ENCODE measurements at places on chromosomes 11 and 22.

DNA sequence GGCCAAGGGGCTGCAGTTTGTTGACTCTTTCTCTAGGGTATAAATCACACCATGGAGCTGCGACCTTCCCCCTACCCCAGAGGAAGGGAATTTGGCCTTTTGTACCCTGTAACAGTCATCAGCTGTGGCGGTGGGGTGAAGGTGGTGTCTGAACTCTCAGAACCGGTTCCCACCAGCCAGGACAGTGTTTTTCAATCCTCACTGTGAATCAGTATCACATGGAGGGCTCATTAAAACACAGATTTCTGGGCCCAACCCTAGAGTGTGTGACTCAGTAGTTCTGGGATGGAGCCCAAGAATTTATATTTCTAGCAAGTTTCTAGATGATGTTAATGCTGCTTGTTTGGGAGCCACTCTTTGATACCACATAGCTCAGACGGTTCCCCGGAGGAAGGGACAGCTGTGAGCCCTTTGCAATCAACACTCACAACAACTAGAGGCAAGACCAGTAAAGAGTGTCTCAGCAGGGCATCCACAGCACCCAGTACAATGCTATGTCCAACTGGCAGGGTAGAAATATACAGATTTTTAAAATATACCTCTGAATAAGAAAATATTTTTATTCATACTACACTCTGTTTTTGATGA is 43.9 kb upstream of the FAT3 start:
- DNase-seq, result no peak

DNA sequence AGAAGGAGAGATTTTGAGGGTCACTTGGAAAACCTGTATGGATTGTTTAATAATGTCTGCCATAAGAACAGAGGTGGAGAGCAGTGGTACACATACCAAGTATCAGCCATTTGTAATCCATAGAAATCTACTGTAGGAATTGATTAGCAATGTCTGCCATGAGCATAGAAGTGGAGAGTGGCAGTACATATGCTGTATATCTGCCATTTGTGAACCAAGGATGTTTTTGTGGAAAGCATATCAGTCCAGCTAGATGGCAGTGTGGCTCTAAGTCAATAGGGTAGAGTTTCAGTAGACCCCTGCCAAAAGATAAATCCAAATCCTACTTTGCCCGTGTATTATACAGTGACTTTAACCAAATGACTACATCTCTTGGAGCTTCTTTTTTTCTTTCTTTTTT is 82.9 kb upstream of the SEZ6L start:
- no peak for DNase-seq

GRCh38 chr11:3816673-3817072 is 8.3 kb downstream of the PGAP2 start:
- DNase-seq, result no peak

DNA sequence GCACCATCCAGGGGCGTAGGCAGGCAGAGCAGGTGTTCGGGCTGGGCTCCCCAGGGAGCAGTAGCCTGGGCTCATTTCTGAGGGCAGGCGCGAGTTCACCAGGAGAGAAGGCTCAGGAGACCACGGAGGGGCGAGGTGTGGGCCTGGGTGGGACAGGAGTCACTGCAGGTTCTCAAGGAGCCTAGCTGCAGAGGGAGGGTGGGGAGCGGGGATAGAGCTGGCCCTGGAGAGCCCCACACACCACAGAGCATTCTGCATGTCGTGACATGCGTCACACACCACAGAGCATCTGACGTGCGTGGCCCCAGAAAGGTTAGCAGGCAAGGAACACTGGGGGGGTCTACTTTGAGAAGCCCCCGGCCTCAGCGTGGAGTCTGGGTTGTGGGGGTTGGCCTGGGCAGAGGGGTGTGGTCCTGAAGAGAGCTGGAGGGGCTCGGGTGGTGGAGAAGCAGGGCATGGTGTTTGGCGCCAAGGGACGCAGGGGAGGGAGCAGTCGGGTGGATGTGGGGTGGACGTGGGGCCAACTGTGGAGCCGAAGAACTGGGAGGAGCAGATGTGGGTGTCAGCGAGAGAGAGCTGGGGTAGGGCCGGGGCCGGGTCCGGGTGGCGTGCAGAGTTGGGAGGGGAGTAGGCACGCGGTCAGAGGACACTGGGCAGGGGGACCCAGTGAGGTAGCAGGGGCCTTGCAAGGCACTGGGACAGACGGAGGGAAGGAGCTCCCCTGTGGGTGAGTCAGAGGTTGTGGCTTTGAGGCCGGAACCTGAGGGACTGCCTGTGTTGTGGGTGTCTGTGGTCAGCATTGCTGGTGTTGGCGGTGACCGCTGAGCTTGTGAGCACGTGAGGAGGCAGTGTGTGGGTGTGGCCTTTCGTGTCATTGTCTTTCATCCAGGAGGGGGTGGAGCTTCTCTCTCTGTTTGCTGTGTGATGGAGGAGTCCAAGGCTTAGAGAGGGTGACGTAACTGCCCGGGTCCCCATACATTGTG is 25.5 kb downstream of the CTTN start:
- DNase-seq, result no peak

GRCh38 chr11:88277349-88277915 is 60.1 kb downstream of the CTSC start:
- no peak for DNase-seq

DNA sequence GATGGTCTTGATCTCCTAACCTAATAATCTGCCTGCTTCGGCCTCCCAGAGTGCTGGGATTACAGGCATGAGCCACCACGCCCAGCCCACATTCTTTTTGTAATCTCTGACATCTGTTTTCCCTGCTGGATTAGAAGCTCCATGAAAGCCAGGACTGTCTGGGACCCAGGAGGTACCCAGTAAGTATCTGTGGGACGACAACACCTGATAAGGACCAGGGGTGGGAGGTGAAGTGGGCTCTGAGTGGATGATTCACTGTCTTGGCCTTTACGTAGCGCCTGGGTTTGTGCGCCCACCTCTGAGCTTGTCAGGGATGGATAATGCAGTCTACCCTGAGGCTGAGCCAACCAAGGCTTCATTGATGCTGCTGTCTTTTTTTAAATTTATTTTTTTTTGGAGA is 118.8 kb downstream of the ABTB2 start:
- DNase-seq, result no peak

GRCh38 chr22:19797086-19798002 is 36.8 kb downstream of the TBX1 start:
- DNase-seq, result no peak

GRCh38 chr11:42528911-42529310 is 782.9 kb upstream of the API5 start:
- DNase-seq, result no peak

- DNase-seq, result no peak
Measured at GRCh38 chr11:31117038-31117437, 252.5 kb downstream of the DCDC1 start.

GRCh38 chr11:126748793-126749192 is 251.8 kb downstream of the KIRREL3 start:
- no peak for DNase-seq

GRCh38 chr11:113147249-113147648 is 167.1 kb upstream of the TTC12 start:
- no peak for DNase-seq

DNA sequence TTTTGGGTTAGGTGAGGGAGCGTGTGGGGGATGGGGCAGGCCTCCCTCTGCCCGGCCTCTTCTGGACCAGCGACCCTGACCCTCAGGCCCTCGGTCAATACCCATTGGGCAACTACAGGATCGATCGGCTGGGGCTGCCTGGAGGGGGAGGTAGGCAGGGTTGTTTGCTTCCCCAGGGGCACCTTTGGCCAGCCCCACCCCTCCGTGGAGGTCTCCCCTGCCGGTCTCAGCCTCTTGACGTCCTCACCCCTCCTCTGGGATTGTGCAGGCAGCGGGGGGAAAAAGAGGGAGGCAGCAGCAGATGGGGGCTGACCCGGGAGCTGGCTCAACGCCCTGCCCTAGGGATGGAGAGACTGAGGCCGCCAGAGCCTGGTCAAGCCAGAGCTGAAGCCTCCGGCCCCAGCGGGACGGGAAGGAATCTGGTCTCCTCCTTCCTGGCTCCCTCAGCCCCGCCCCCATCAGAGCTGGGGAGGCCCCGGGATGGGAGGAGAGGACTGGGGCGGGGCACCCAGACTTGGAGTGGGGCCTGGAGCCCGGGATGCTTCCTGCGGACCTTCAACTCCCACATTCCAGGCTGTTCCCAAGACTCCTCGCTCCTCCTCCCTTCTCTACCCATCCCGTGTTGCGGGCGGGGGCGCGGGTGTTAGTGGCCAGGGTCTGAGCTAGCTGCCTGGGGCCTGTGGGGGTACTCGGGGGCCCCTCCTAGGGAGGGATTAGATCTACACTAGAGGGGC is 14.4 kb upstream of the CDC42EP1 start:
- no peak for DNase-seq

DNA sequence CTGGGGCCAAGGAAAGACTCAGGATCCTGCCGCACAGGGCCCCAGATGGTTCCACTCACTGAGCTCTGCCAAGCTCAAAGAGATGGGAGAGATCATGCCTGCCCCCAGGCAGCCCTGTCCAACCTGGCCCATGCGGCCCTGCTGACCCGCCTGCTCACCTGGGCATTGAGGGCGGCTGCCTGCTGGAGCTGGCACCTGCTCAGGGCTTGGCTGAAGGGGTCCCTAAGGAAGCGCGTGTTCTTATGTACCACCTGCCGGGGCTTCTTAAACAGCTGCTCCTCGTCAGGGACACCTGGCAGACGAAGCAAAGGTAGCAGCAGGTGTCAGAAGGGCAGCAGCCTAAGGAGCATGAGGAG is 5.5 kb downstream of the ESS2 start:
- DNase-seq, result no peak

DNA sequence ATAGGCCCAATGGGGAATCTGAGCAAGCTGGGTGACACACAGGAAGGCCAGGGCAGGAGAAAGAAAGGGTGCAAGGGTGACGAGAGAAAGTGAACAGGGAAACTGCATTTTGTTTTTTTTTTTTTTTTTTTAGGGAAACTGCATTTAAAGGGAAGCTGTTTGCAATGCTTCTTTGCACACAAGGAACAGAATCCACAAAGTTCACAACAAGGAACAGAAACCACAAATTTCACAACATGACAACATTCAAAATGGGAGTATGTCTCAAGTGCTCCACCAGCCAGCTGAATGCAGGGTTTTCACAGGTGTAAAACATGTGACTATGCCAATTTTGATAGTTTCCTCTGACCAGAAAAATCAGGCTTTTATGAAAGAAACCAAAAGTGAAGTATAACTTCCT is 6.8 kb upstream of the PLAAT3 start:
- DNase-seq, result no peak

DNA sequence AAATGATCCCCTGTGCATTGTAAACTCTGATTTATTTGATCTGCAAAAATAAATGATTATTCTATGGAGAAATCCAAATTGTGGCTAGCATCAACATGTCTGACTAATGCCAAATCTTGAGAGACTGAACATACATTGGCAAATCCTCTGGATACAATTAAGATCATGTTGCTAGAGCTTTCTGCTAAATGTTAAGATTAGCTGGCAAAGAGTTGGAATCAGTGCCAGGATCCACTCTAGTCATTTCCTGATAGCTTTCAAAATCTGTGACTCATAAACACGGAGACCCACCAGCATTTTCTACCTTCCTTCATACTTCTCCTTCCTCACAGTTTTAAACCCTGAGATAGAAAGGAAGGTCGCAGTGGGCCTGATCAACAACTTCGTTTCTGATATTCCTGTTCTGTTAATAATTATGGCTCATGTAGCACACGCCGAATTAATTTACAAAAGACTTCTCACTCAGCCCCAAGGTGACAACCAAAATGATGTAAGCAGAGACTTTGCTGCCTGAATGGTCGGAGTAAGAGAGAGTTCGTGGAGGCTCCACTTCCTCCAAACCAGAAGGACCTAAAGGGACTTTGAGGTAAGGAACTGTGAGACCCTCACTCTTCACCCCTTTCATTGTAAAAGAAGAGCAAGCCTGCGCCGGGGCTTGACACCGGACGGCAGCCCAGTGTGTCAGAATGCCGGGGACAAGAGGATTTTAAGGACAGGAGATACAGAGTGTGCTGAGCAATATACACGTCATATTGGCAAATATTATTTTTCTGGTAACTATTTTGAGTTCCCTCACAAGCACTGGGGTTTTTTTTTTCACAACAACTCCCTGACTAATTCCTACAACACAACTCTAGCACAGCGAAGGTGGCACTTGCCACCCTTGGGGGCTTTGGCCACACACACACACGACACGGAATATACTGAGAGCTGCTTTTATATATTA is 42.0 kb downstream of the SERPINH1 start:
- no peak for DNase-seq

- no peak for DNase-seq
Measured at GRCh38 chr11:116126562-116126961, 622.3 kb upstream of the CADM1 start.

- no peak for DNase-seq
Measured at GRCh38 chr11:27694992-27695391, 5.3 kb downstream of the BDNF start.

DNA sequence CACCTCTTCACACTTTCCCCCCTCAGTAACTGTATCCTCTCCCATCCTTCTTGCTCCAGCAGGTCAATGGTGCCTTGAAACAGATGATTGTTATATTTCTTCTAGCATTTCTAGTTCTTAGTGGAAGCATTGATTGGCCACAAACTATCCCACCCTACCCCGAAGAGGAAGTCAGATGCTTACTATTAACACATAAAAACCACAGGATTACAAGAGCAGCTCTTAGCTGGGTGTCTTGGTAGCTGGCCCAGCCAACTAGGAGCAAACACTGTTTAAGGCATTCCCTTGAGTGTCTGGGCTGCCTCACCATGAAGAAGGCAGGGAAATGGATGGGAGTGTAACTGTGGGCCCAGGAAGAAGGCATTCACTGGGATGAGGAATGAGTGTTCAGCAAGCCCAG is 176.6 kb downstream of the GRIK4 start:
- no peak for DNase-seq

DNA sequence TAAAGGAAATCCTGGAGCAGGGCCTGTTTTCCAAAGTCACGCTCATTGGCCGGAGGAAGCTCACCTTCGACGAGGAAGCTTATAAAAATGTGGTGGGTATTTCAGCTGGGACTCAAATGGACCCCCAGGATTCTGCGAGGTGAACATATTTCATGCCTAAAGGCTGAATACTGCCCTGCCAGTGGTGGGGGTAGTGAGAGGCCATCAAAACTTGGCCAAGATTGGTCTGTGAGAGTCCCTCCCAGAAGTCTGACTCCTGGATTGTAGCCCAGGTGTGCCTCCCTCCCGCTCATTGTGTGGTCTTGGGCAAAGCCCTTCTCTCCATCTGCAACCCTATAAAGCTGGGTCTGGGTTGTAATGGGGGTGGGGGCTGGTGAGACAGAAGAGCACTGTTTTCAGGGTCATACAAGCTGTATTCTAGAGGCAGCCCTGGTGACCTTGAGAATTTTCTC is 853 bp downstream of the HTATIP2 start:
- no peak for DNase-seq
